ENCODE measurements at places on chromosomes 5 and 9.

- no peak for DNase-seq
Measured at GRCh38 chr5:61215996-61216395, 53.7 kb upstream of the SMIM15 start.

DNA sequence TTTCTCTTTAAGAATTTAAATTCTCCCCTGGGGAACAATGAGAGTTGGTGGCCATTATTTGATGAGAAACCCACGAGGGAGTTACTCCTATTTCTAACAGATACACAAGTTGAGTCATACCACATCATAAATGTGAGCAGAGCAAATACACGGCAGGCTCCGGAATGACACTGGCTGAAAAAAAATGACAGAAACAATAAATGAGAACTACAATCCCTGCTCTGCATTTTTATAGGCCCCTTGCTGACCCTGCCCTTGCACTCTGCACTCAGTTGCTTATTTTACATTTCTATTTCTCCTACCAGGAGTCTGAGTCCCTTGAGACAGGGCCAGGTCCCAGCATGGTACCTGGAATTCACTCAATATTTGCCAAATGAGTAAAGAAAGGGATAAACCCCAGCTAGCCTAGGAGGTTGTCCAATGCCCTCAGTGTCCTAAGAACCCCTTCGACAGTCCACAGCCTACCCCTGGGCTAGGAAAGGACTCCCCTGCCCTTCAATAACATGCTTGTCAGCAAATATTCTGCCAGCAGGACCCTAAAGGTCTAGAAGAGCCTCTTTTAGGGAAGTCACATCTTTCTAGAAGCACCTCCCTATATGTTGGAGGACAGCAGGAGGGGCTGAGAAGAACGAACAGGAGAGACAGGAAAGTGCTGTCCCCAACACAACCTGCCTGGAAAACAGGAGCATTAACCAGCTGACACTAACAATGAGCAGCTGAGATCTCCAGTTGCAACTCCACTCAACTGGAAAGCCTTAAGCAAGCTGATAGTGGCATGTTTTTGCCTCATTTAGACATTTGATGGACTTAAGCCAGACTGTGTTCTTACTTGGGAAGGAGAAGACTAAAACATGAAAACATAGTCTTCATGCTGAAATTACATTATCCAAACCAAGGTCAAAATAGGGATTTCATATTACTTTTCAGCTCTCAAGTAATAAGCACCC, 191.2 kb downstream of the ACTL7B start:
- DNase-seq = no peak

- DNase-seq = no peak
Measured at GRCh38 chr5:80761966-80762365, 107.2 kb upstream of the DHFR start.

DNA sequence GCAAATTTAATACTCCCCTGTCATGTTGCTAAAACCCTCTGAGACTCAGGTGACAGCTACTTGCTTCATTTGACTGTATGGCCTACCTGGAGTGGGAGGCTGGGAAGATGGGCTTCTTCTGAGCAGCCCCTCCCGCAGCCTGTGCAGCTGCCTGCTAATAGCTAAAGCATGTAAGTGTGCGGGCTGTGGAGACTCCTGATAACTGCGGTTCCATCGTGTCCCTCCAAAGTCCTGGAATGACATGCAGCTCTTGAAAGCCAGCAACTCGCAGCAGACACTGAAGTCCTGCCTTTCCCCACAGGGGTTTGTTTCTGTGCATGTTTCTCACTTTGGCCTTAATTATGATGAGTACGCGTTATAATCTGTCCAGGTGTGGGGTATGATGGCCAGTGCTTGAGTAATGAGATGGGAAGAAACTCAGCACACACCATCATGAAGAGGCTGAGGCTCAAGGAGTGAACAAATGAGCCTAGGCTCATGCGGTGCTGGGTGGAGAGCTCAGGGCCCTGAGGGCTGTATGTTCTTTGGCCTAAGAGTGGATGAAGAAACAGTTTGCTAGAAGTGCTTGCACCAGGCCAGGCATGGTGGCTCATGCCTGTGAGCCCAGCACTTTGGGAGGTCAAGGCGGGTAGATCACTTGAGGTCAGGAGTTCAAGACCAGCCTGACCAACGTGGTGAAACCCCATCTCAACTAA, 119.1 kb downstream of the DOCK2 start:
- no peak for DNase-seq

GRCh38 chr5:54257366-54258118, 52.8 kb downstream of the ARL15 start:
- no peak for DNase-seq

- DNase-seq = no peak
Measured at GRCh38 chr9:130768265-130768664, 66.8 kb upstream of the ABL1 start.

DNA sequence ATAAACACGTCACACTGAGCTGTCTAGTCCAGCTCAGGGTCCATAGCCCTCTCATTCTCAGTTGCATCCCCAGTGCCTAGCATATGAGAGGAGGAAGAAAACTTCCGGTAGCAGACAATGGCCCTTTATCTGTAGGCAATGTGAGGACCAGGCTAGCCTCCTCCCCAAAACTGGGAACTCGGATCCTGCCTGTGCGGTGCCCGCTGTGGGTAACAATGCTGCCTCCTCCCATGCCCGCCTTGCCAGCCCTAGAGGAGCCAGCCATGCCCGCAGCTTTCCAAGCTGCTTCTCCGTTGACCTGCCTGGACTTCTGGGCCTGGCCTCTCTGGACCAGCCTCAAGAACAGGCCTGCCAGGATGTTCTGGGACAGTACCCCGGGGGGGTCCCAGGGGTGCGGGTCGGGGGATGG, 74.6 kb upstream of the ORM1 start:
- no peak for DNase-seq

DNA sequence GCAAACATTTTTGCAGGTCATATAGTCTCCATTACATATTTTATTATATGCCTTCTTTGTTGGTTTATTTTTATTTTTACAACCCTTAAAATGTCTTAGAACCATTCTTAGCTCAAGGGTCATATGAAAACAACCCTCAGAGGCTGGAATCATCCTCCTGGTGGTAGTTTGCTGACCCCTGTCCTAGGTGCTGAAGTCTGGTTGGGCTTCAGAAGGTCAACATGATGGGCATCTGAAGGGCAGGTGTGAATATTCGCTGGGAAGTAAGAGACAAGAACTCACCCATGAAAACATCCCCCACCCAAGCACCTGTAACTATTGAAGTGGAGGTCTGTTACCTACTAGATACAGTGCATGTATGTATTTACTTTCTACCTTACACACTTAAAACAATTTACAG, 75.4 kb downstream of the OSMR start:
- DNase-seq = no peak

- no peak for DNase-seq
Measured at GRCh38 chr5:5965132-5965531, 413.2 kb downstream of the MED10 start.

DNA sequence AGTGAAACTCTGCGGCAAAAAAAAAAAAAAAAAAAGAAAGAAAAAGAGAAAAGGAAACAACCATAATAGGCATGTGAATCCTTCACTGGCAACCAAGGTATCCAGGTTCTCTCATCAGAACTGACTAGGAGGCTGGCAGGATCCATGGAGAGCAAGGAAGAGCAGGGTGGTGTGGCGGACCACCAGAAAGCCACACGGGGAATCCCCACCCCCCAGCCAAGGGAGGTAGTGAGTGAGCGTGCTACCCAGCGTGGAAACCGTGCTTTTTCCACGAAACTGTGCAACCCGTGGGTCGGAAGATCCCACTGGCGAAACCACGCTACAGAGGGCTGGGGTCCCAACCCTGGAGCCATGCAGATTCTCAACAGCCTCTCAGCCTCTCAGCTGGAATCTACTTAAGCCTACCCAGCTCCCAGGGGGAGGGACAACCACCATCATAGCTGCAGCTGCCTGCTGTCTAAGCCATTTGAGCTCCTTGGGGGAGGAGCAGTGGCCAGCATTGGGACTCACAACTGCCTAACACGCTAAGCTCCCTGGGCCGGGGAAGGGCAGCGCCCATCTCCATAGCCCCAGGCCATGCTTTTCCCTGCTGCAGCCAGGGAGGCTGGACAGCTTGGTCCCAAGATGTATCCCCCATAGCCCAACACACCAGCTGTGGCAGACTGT, 91.6 kb downstream of the PRELID2 start:
- DNase-seq = no peak

All from CD4-positive, alpha-beta T cell treated with Interleukin-21 for 1 hour (primary cell).